DND-41 (cell line): ENCODE measurements at places on chromosomes 5 and 9.

GRCh38 chr9:133710661-133711427 is 27.3 kb downstream of the SARDH start:
- no peak for DNase-seq

GRCh38 chr9:124781967-124782660 is 5.2 kb downstream of the OLFML2A start:
- DNase-seq: no peak

GRCh38 chr9:30967476-30967875 is 1417.0 kb upstream of the ACO1 start:
- no peak for DNase-seq

- no peak for DNase-seq
These were observed 1993.4 kb downstream of the EFNA5 start for GRCh38 chr5:105677291-105677690.

GRCh38 chr9:106818034-106818433 is 44.9 kb upstream of the ZNF462 start:
- no peak for DNase-seq

GRCh38 chr9:111483439-111483857 is 735 bp downstream of the ECPAS start:
- no peak for DNase-seq

DNA sequence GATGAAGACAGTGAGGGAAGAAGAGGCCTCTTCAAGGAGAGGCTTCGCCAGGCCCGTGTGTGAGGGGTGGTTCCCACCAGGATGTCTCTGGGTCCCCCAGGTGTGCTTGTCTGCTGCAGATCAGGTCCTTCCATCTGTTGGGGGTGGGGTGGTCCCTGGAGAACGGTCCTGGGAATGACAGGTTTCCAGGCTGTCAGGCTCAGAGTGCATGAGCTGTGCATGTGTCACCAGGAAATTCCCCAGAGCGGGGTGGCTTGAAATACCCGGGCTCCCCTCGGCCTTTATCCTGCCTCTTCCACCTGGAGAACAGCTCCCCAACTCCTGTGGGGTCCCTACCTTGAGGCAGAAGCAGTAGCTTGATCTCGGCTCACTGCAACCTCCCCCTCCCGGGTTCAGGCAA is 118.8 kb downstream of the GAPVD1 start:
- DNase-seq: no peak

DNA sequence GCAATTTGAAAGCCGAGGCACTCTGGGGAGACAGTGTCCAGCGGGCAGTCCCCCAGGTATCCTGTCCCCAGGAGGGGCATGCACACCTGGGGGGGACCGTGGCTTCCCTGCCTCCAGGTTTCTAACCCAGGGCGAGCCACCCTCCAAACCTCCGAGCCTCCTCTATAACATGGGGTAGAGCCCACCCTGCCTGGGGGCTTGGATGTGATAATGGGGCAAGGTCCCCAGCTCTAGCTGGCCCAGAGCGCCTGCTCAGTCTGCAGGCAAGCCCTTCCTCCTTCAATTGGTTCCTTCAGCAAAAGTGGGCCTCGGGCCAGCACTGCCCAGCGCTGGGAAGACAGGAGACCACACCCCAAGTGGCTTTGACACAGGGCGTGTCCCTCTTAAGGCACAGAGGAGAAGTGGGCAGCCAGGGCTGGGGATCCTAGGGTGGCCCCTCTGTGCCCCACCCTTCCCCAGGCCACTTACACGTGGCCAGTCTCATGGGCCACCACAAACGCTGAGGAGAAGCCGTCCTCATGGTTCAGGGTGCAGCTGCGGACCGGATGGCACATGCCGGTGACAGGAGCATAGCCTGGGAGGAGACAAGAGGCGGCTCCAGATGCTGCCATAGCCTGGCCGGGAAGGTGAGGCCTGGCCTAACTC is 94.3 kb downstream of the ZNF354C start:
- DNase-seq: no peak

DNA sequence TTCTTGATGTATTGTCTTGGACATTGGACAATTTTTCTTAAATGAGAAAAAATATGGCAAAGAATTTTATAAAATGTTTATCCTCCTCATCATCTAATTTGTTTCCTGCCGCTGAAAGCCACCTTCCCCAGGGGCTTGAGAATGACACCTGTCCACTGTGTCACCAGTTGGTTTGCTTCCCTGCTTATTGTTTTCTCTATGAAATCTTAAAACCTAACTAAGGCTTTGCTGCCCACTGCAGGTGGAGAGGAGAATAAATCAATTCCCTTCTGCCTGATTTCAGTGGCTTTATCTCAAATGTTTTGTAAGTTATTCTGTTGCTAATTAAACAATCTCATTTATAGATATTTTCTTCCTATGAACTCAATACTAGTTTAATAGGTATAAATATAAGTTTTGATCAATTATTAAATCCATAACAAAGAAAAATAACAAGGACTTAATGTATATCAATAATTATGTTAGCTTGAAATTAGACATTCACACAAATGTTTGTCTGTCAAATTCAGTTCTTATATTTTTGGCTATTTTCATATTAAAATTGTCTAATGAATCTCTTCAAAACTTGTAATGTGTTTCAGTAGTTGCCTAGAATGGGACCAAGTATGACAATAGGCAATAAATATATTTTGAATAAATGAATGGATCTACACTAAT is 822.5 kb downstream of the PTPRD start:
- peak; percentile 24 for DNase-seq

DNA sequence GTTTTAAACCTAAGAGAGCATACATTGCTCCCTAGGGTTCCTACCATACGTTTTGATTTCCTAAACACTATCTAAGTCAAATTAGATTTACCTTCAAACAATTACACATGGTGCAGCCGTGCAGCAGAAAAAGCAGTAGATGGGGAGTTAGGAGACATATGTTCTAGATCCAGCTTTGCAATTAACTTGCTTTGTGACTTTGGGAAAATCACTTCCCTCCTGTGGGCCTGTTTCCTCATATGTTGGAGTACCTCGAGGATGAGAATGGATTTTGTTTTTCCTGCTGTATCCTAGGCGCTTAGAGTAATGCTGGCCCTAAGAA is 711 bp downstream of the MRPL50 start:
- no peak for DNase-seq
